ENCODE measurements at places on chromosomes 2 and 18.
A peak's percentile ranks its signal among the peaks of the same experiment; 100 is the strongest.

GRCh38 chr2:218986148-218986761 is 1.3 kb upstream of the FEV start:
- DNase-seq = no peak

DNA sequence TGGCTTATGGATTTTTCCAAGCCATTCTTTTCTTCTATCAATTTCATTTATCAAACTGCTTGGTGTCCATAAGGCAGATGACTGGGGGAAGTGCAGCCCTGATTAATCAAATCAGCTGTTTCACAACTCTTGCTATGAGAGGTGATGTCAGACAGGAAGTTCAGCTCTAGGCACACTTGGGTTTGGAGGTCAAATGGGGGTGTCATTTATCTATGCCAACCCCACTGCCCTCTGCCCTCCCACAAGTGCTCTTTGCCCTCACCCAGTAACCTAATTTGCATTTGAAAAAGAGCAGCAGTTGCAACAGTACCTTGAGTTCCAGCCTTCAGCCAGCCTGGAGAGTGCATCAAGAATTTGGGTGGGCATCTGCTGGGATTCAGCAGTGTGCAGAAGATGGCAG is 431.3 kb upstream of the SPRED2 start:
- DNase-seq = no peak

DNA sequence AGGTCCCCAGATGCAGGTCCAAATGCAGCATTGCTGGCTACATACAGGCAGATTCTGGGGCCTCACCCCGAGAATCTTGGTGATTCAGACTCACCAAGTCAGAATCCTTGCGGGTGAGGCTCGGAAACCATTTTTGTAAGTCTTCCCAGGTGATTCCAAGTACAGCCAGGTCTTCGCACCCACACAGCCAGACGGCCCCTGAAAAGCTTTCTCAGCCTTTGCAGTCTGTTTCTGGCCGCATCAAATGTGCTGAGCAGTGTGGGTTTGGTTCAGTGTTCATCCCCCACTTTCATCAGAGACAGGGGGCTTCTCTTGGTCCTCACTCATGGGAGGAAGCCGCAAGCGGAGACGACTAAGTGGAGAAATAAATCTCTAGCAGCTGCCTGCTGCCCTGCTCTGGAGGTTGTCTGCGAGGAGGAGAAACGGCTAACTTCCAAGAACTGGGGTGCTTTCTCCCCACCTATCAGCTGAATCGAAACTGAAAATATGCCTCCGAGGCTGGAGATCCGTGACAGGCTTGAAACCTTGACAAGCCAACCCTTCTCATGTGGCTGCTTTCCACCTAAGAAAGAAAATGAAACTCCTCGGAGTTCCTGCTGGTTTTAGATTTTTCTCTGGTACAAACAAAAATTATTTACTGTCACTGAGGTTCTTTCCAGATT is 8.9 kb upstream of the TMEM185B start:
- peak; percentile 61 for DNase-seq

- DNase-seq = no peak
Observed at GRCh38 chr2:80092474-80092873, 212.1 kb downstream of the LRRTM1 start.

- no peak for DNase-seq
Observed at GRCh38 chr2:40169430-40169829, 282.5 kb downstream of the SLC8A1 start.

- DNase-seq = no peak
Observed at GRCh38 chr2:98839292-98839691, 96.7 kb downstream of the CRACDL start.

GRCh38 chr2:200308546-200309295 is 2.2 kb downstream of the SPATS2L start:
- DNase-seq = no peak

GRCh38 chr2:231470246-231470900 is 6.1 kb upstream of the NCL start:
- DNase-seq = no peak

DNA sequence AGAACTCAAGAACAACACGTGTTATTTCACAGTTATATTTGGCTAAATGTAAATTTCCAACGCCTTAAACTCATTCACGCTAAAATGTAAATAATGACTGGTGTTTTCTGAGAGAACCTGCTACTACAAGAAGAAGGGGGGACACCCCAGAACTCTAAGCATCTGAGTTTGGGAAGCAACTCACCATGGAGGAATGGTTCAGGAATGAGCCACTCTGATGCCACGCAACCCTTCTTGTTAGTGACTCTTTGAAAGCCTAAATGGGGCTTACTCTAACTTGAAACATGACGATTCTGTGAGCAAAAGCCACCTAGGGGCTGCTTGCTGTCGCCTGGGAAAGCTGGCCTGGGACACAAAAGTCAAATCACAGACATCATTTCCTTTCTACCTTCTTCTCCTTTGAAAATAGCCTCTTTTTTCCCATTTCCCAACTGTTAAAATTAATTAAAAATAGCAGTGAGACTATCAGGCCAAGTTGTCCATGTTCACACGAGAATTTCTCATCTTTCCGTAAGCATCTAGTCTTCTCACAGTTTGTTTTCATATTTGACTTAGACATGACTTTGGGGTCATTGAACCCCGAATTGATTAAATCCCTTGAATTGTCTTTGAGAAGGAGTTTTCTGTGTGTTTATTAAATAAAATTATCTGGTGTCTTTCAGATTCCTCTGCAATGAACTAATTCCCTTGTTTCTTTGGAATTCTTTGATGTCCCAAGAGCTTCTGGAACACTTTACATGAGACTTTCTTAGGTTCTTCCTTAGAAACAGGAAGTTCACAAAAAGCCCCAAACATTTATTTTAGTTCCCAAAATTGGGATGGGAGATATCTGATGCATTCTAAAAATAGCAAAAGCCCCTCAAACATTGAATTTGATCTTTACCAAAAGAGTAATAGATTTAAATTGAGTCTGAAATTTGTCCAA is 75.5 kb upstream of the CABLES1 start:
- no peak for DNase-seq

DNA sequence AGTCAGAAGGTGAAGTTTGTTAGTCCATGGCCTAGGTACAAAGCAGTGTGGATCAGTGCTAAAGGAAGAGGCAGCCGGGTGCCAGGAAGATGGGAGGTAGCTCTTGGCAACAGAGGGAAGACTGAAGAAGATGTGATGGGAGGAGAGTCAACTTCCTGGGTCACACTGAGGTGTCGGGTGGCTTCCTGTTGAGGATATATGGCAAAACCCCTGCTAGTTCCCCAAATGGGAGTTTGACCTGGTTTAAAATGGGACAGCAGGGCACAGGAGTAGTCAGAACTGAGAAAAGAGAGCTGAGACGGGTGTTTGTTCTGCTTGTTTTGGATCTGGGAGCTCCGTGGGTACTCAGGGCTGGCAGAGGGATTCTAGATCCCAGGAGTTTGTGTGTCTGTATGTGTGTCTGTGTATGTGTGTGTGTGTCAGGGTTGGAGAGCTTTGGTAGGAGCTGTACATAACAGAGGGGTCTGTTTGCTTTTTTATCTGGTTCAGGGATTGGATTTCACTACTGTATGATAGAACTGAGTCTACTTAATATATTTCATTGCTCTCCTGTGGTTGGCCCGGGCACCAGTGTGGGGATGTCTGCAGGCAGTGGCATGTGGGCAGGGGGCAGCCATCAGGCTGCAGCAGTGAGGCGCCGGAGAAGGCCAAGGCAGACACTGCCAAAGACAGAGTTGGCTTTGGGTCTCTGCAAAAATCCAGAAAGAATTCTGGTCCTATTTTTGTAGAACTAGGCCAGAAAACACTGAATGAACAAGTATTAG is 17.1 kb downstream of the MXD1 start:
- no peak for DNase-seq

- no peak for DNase-seq
Observed at GRCh38 chr18:371609-371982, 103.7 kb upstream of the THOC1 start.

GRCh38 chr2:27464443-27464842 is 22.3 kb downstream of the KRTCAP3 start:
- no peak for DNase-seq

GRCh38 chr18:78303519-78304191 is 676.0 kb upstream of the SALL3 start:
- no peak for DNase-seq

DNA sequence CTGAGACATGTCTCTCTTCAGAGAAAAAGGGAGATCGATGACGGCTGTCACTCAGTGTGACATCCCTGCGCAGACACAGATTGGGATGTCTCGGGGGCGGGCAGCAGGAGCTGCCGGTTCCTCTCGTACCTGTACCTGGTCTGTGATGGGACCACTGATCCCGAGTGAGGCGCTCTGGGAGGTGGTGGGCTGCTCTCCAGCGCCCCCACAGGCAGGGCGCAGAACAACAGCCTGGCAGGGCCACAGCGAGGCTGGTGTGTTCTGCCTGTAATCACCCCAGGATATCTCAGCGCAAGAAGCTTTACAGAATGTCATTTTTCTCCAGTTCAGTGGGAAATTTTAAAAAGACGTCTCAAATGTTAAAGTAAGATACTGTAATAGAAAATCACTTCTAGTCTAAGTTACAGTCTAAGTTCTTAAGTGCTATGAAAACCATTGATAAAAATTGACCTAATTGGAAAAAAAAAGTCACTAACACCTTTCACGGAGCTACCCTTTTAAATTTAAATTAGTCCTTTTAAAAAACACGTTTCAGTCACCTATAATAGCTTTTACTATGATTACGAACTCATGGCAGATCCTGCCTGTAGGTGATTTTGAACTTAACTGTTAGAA is 189.8 kb downstream of the SNTG2 start:
- DNase-seq = peak; percentile 5

DNA sequence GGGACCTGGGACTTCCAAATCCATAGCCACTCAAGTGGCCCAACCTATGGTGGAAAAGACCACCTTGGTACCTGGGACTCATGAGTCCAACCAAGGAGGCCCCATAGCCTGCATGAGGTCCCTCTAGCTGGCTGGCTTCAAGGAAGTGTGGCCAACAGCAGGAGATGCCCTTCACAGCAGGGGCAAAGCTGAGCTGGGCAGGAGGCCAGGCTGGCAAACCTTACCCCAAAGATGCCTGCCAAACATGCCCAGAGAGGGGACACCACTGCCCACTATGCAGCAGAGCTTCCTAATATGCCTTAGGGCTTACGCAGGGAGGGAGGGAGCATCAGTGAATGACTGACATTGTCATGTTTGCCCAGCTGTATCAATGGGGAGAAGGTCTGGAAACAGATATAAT is 188.0 kb upstream of the GLI2 start:
- DNase-seq = no peak

- DNase-seq = no peak
Observed at GRCh38 chr2:275466-275865, 10.7 kb downstream of the ACP1 start.

DNA sequence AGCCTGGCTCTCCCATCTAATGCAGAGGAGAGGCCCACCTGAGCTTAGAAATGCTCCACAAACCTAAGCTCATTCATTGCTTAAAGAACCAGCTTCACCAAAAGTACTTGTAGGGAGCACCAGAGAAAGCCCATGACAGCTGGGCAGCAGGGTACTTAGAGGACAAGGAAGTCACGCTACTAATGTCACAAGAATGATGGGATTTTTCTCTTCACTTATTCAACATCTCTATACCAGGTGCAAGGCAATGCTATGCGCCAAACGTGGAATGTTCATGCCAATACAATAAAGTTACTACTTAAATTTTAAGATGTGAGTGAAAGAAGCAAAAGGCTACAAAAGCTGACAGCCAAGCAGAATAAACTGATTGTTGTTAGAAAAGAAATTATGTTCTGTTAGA is 36.0 kb downstream of the LONRF2 start:
- no peak for DNase-seq

DNA sequence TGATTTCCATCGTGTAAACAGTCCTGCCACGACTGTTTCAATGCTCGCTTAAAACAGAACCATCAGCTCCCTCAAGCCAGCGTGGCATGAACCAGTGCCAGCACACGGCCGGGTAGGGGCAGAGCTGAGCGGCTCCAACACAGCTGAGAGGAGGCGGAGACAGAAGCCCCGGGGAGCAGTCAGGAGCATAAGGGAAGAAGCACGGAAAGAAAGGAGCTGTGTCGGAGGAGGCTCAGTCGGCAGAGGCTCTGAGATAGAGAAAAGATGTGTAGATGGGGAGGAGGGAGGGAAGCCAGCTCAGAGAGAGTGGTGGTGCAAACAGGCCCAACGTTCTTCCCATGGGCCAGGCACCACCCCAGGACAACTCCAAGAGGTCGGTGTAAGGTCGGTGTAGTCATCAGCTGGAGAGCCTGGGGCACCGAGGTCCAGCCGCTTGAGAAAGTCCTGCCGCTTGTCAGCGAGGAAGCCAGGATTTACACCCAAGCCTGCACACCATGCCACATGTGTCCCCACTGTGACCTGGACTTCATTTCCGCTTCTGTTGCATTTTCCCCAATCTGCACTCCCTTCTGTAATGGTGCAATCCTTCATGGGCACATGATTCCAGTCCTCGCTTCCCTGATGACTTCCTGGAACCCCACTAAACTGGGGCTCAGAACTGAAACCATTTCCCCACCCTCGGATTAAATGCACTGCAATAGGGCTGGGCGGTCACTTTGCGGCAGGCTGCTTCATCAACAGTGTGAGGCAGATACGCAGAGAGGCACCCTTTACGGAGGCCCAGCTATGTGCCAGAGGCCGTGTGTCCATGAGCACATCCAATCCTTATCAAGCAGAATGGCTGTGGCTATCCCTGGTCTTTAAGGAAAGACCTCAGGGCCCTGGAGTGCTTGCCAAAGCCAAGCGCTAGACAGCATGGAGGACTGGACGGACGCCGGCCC is 43.5 kb downstream of the CYP27C1 start:
- no peak for DNase-seq

GRCh38 chr18:57085371-57085770 is 61.5 kb upstream of the BOD1L2 start:
- no peak for DNase-seq

DNA sequence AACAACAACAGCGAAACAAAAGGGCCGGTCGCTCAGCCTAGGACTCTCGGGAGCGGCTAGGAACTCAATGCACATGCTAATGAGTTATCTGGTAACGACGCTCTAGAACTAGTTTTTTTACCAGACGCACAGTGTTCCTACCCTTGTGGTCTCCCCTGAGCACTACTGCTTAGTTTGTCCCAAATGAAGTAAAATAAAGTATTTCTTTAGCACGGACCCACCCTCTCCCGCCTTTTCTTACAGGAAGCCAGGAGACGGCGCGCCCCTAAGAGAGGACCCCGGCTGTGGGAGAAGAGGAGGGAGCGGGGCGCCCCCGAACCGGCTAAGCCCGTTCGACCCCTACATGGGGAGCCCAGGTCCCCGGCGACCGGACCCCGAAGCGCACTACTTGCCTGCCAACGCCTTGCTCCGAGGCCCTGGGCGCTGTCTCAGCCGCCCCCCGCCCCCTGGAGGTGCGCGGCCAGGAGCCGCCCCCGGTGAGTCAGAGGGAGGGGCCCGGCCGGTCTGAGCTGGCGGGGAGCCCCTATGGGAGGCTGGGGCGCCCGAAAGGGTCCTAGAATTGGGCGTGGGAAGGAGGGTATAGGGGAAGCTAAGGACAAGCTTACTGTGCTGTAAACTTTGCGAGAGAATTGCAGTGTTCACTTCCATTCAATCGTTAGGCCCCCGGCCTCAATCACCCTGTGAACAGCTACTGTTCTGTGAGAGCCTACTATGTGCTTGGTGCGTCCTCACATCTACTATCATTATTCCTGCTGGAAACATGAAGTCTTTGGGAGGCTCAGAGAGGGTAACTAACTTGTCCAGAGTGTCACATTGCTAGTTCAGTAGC is 3.6 kb upstream of the CAPG start:
- DNase-seq = no peak

Data from memory B cell (primary cell).